Non-pigmented ciliary epithelial cell (primary cell): ENCODE measurements at places on chromosomes 4 and X.

GRCh38 chr4:17109126-17109525 is 210.7 kb upstream of the LDB2 start:
- DNase-seq, result no peak

DNA sequence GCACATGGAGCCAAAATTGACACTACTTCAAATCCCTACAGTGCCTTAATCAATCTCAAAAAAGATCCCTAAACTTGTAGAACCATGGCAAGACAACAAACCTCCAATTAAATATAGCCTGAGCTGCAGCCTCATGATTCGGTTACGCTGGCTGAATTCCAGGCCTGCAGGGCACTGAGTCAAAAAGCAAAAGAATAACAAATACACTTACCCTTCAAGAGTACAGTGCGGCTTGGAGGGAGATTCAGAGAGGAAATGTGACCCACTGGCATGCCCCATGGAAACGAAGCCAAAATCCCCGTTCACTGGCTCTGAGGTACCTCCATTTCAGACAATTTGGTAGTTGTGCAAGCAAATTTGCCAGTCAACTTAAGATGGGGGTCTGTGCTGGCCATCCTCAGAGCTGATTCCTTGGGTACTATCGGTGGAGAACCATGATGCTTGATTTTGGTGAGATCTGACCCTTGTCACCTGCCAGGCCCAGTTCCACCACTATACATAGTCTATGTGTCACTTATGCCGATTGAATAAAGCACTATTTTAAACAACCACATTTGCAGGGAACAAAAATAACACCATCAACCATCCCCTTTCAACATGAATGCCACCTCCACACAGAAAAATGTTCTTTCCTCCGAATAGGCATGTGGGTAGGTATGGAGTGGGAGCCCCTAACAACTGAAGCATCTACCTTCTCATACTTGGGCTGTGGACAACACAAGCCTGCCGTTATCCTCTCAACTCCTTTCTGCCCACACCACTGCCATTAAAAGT is 2.1 kb downstream of the C4orf54 start:
- DNase-seq, result peak; percentile 4

- DNase-seq, result no peak
Observed at GRCh38 chrX:49000636-49001035, 1.4 kb downstream of the GRIPAP1 start.

GRCh38 chr4:8550691-8551090 is 29.5 kb upstream of the GPR78 start:
- DNase-seq, result no peak

DNA sequence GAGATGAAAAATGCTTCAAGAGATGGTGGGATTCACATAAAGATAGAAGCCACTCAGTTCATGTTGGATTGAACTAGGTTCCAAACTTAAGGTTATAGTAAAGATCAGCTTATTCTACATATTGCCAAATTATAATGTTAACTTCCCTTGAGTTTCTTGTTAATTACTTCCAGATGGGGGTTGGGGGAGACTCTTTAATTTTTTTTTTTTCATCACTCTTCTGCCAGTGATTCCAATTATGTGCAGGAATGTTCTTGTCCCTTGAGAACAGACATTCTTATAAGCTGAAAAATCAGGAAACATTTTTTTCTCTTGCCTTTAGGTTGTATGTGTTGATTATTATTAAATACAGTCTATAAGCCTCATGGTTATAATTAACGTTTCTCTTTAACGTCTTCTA is 30.0 kb downstream of the MND1 start:
- no peak for DNase-seq

DNA sequence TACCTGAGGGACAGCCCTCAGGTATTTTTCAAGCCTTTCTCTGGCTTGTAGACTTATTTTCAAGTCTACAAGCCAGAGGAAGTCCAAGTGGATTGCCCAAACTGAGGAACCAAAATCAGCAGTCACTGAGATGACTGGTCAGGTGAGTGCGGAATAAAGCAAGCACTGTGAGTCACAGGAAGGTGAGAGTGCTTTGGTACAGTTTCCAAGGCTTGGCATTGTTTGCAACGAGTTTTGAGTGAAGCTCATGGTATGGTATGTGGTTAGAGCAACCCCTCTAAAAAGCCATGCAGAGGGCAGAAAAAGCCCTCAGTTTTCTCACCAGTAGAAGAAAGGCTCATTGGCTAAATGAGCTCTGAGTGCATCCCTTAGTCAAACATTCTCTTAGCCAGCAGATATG is 112.8 kb upstream of the EOLA2 start:
- DNase-seq, result no peak
